Osteoblast (primary cell): ENCODE measurements at places on chromosomes 2 and 18. TPM values are rescaled to one million over a fixed set of nuclear protein-coding genes. Genes with fewer than 3 reads are reported as not detected.

LRRFIP1 gene
- 48.3 and 51.8 TPM in 2 replicates for total RNA-seq

GRCh38 chr2:20675701-20676352 lies 8.9 kb downstream of the GDF7 start:
- peaks cover 11% of the 10 kb centered on the region for H3K4me1 ChIP-seq
- DNase-seq: peak; percentile 79
- H3K36me3 ChIP-seq: no peaks in the 10 kb centered on the region
- H3K27ac ChIP-seq: no peak overlapping the region

GPR45 gene
- total RNA-seq: not detected in 2 replicates

GRCh38 chr2:1636791-1637415 lies 107.4 kb downstream of the PXDN start:
- H3K27ac ChIP-seq: no peak overlapping the region
- H3K4me3 ChIP-seq: no peak overlapping the region
- peaks cover 9% of the 10 kb centered on the region for H3K4me1 ChIP-seq
- DNase-seq: peak; percentile 80
- peaks cover 44% of the 10 kb centered on the region for H3K36me3 ChIP-seq

GRCh38 chr2:19416083-19416482 lies 57.7 kb upstream of the OSR1 start:
- no peaks in the 10 kb centered on the region for H3K36me3 ChIP-seq
- H3K4me1 ChIP-seq: no peaks in the 10 kb centered on the region
- no peak for DNase-seq
- H3K27me3 ChIP-seq: no peaks in the 10 kb centered on the region
- H3K4me3 ChIP-seq: no peak overlapping the region
- H3K27ac ChIP-seq: no peak overlapping the region

DNA sequence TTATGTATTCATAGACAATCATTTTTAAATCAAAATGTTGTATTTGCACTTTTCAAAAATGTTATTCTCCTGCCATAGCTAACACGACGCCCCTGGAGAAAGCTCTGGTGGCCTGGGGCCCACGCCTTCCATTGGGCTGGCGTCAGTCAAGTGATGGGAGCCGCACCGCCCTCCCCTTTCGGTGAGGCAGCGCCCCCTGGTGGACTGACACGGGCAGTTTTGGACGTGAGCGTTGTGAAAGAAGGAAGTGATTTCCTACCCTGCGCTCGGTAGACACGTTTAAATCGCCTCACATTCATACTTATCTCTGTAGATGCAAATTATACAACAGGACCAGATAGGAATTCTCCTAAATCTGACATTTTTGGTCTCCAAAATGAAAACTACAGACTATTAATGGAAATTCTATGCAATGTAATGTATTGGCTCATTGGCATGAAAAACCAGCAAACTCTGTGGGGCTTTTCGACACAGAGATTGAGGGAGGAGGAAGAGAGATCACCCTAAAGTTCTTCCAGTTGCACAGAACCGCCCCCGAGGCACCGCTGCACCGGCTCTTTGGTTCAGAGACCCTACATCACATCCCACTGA lies 326.2 kb upstream of the SOX11 start:
- H3K27me3 ChIP-seq: no peaks in the 10 kb centered on the region
- H3K36me3 ChIP-seq: no peaks in the 10 kb centered on the region
- H3K4me3 ChIP-seq: no peak overlapping the region
- no peak overlapping the region for H3K27ac ChIP-seq
- DNase-seq: peak; percentile 69
- no peaks in the 10 kb centered on the region for H3K4me1 ChIP-seq

DNA sequence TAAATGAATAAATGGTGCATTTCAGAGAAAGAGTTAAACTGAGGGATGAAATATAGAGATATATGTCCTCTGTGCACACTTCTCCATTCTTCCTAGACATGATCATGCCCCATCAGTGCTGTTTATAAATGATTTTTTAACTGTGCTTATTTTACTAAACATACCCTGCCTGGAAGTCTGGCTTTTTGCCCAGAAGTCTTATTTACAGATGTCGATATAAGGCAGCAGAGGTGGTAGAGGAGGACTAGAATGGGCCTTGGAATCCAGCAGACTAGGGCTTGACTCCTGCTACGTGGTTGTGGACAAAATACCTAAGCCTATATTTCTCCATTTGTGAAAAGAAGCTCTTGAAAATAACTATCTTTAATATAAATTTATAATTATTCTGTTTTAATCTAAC lies 355.5 kb downstream of the RAD51AP2 start:
- H3K4me1 ChIP-seq: no peaks in the 10 kb centered on the region
- no peak overlapping the region for H3K4me3 ChIP-seq
- DNase-seq: no peak
- H3K27ac ChIP-seq: no peak overlapping the region
- H3K27me3 ChIP-seq: no peaks in the 10 kb centered on the region
- H3K36me3 ChIP-seq: no peaks in the 10 kb centered on the region

CERKL gene
- under 0.01 TPM in 1 of 2 replicates, not detected in the other for total RNA-seq

DNA sequence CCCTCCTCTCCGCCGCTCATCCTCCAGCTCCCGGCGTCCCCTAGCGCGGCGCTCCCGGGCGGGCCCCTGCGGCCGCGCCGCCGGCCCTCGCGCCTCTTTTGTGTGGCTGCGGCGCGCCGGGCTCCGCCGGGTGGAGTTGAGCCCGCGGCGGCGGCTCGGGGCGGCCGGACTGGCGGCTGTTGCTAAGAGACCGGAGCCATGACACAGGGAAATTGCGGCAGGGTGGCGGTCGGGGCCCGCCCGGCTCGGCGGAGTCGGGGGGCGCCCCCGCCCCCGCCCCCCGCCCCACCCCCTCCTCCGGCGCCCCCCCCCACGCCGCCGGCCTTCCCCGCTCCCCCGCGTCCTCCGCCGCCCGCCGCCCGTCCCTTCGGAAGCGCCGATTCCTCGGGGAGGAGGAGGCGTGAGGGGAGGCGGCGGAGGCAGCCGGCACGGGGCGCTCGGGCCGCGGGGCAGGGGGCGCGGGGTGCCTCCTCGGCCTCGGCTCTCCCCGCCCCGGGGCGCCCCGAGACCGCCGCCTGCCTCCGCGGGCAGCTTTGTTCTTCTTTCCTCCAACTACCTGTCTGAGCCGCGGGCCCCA lies at the start of gene TMEM200C:
TMEM200C (minus strand) TSS at position 224 of the 577 bp plus-strand sequence. CDS start 3,459 bp downstream, outside the sequence.
- H3K27ac ChIP-seq: no peak within 1 kb of the TSS
- H3K36me3 ChIP-seq: no peaks in the 10 kb centered on the region
- H3K4me3 ChIP-seq: no peak within 1 kb of the TSS
- DNase-seq: peak; percentile 82
- peaks cover 46% of the 10 kb centered on the region for H3K27me3 ChIP-seq
- no peaks in the 10 kb centered on the region for H3K4me1 ChIP-seq
